Foreskin fibroblast (primary cell): ENCODE measurements at places on chromosomes 7 and 10.

GRCh38 chr7:47516386-47516785 is 65.5 kb downstream of the TNS3 start:
- DNase-seq = no peak

DNA sequence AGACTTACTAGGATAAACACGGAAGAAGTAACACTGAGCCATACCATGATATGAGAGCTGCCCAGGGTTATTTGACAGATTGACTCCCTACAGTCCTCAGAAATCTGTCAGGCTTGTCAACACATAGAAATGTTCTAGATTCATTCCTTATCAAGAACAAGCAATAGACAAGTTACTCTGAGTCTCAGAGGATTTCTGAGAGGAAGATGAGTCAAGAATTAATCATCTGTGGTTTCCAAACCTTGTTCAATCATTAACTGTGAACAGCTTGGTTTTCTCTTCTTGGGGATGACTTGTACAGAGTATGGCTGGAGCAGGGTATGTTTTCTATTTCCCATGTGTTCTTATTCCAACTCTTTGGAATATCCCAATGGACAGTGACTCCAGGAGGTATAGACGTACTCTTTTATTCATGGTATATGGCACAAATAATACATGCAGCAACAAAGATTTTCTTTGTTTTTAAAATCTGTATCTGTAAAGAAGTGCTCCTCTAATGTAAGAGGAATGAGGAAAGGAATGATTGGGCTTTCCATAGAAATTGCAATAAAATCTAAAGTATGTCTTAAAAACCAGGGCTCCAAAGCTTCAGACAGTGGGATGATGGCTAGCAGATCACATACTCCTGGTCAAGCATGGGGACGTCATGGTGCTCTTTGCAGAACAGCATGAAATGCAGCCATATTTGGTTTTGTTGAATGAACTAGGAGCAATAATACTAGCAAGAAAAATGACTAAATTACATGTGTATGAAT is 11.9 kb upstream of the SFR1 start:
- DNase-seq = peak; percentile 72

GRCh38 chr10:110005719-110006118 is 2.1 kb upstream of the ADD3 start:
- peak; percentile 89 for DNase-seq

DNA sequence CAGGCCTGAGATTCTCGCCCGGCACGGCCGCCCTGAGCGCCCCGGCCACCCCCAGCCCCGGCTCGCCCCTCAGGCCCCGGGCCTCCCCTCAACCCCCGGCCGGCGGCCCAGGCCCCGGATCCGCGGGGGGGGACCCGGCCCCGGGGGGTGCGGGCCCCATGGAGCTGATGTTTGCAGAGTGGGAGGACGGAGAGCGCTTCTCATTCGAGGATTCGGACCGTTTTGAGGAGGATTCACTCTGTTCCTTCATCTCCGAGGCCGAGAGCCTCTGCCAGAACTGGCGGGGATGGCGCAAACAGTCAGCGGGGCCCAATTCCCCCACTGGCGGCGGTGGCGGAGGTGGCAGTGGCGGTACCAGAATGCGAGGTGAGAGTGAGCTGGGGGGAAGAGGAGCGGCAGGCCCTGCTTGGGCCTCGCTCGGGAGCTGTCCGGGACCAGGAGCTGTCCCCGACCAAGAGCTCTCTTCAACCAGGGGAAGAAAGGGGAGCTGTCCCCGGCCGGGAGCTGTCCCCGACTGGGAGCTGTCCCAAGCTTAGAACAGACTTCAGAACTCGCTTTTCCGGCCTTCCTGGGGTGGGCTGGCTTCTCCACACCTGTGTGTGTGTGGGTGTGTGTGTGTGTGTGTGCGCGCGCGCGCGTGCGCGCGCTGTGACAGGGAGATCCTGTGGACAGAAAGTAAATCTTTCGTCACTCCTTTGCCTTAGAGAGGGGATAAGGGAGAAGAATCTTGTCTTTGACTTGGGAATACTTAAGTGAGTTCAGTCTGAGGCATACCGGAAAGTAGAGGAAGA is 510 bp downstream of the ZSWIM8 start:
- peak; percentile 41 for DNase-seq

GRCh38 chr10:123380491-123381085 is 226.4 kb downstream of the BUB3 start:
- no peak for DNase-seq

DNA sequence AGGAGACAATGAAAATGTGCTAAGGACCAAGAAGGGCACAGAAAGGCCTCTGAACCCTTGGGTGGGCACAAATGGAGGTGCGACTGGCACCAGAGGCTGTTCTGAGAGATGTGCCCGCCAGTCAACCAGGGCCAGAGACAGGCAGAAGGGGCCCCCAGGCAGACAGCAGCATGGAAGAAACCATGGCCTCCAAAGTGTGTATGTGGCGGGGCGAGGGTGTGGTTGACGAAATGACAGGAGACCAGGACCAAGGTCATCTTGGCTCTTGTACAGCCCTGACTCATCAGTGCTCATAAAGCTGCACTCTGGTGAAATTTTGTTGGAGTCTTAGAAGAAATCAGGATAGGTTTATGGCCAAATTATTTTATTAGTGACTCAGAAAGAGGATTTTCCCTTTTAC is 4.0 kb upstream of the MRPS24 start:
- peak; percentile 92 for DNase-seq

DNA sequence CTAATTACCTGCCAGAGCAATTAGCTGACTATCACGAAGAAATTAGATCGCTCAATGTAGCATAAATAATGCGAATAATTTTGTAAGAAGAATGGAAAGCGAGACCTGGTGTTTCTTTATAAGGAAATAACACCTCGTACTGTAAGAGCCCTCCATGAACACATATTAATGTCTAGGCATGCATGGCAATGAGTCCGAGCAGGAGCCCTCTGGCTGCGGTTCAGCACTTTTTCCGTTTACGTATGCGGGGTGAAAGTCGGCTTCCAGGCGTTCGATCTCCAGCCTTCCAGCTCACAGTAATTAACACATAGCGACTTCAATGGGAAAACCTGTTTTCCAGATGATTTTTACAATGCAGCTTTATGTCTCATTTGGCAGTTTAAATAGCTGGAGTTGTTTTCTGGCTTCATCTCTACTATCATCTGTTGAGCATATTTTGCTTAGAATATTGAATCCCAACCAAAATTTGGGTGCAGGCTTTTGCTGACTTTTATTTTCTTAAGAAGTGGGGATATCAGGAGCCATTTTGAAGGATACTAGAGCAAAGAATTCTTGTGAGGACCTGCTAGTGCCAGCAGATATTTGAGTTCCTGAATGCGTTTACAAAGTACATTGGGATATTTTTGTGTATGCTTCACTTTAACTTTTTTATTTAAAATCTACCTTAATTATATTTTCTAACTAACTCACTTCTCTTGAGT is 7.2 kb upstream of the SP8 start:
- no peak for DNase-seq

GRCh38 chr10:86363833-86364490 is 2.6 kb downstream of the GRID1 start:
- no peak for DNase-seq

DNA sequence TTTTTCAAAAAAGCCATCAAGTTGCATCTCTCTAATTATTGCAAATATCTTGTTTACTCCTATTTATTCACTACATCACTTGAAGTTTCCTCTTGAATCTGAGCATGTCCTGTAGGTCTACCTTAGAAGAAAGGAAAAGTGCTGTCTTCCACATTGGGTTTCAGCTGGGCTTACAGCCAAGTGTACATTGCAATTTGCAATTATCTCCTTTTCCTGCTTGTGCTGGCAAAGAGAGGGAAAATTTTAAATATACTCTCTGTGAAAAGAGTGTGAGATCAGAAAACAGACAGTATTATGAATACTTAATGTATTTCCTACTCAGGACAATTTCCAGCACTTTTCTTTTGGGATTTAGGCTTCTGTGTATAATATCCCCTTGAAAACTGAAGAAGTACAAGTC is 839.7 kb downstream of the CNTNAP2 start:
- no peak for DNase-seq
